Fibroblast of lung (primary cell): ENCODE measurements at places on chromosomes 11 and 22. TPM values are rescaled to one million over a fixed set of nuclear protein-coding genes. Genes with fewer than 3 reads are reported as not detected.

ANKK1 gene
- under 0.01 TPM in 1 of 2 replicates, not detected in the other for total RNA-seq

SCN3B gene
- total RNA-seq: under 0.01 TPM in 2 replicates

NUMA1 gene
- total RNA-seq: 190 and 247 TPM in 2 replicates

PTGDR2 gene
- total RNA-seq: 0.26 and 0.33 TPM in 2 replicates

DLG2 gene
- 2.1 and 2.3 TPM in 2 replicates for total RNA-seq

MIOX gene
- total RNA-seq: under 0.01 and 0.17 TPM in 2 replicates

SLC5A12 gene
- total RNA-seq: under 0.01 TPM in 1 of 2 replicates, not detected in the other

GUCY1A2 gene
- 0.50 and 2.6 TPM in 2 replicates for total RNA-seq

MOV10L1 gene
- total RNA-seq: 0.83 and 1.0 TPM in 2 replicates

RASL10A gene
- not detected in 2 replicates for total RNA-seq

ACAT1 gene
- total RNA-seq: 91.4 and 138 TPM in 2 replicates

CNGA4 gene
- total RNA-seq: 0.17 TPM in 1 of 2 replicates, not detected in the other

FAT3 gene
- total RNA-seq: 5.9 and 16.2 TPM in 2 replicates

KCNQ1 gene
- not detected in 2 replicates for total RNA-seq

RAB36 gene
- 1.5 and 2.5 TPM in 2 replicates for total RNA-seq

KCNK7 gene
- under 0.01 TPM in 1 of 2 replicates, not detected in the other for total RNA-seq

BCO2 gene
- 1.0 and 2.1 TPM in 2 replicates for total RNA-seq

P4HA3 gene
- total RNA-seq: 4.1 and 5.1 TPM in 2 replicates

PDE3B gene
- total RNA-seq: 9.2 and 11.2 TPM in 2 replicates

MB gene
- not detected in 2 replicates for total RNA-seq

OR51F1 gene
- not detected in 2 replicates for total RNA-seq

OR52D1 gene
- not detected in 2 replicates for total RNA-seq

CARD10 gene
- 1.3 and 2.3 TPM in 2 replicates for total RNA-seq

RAG1 gene
- total RNA-seq: 0.77 and 0.99 TPM in 2 replicates

CARD16 gene
- 102 and 143 TPM in 2 replicates for total RNA-seq

BATF2 gene
- 2.1 TPM in 2 replicates for total RNA-seq

OVOL1 gene
- not detected in 2 replicates for total RNA-seq

GVQW3 gene
- 1.3 and 1.8 TPM in 2 replicates for total RNA-seq

PPP2R1B gene
- 20.8 and 43.1 TPM in 2 replicates for total RNA-seq
